ENCODE measurements at places on chromosomes 1 and 21.
A peak's percentile ranks its signal among the peaks of the same experiment; 100 is the strongest.

- DNase-seq: no peak
Observed at GRCh38 chr1:5751833-5752745, 240.1 kb downstream of the NPHP4 start.

GRCh38 chr1:231159963-231160761 is 1.7 kb upstream of the TRIM67 start:
- DNase-seq: no peak

GRCh38 chr1:42788021-42788420 is 3.2 kb downstream of the TMEM269 start:
- DNase-seq: no peak

DNA sequence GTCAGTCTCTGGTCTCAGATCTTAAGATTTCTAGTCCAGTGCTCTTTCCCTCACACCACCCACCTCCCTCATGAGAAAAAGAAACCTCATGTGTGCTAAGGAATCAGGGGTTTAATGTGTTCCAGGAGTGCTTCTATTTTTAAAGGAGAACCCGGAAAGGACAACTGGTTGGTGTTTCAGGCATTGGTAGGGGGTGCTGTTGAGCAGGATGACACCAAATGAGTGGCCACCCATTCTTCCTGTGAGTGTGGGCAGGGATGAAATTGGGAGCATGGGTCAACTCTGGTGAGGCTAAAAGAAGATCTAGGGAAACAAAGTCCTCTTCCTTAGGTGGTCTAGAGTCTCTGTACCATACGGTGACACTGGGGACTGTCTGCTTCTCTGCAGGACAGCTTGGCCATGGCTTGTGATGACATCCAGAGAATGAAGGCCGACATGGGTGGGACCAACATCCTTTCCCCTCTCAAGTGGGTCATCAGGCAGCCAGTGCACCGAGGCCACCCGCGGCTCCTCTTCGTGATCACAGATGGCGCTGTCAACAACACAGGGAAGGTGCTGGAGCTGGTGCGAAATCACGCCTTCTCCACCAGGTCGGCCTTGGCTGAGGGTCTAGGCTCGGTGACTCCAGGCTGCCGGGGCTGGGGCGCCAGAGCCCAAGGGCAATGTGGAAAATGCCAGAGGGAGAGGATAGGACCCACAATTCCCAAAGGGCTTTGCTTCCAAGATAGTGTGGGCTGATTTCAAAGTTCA is 39.3 kb downstream of the VWA5B1 start:
- DNase-seq: no peak

DNA sequence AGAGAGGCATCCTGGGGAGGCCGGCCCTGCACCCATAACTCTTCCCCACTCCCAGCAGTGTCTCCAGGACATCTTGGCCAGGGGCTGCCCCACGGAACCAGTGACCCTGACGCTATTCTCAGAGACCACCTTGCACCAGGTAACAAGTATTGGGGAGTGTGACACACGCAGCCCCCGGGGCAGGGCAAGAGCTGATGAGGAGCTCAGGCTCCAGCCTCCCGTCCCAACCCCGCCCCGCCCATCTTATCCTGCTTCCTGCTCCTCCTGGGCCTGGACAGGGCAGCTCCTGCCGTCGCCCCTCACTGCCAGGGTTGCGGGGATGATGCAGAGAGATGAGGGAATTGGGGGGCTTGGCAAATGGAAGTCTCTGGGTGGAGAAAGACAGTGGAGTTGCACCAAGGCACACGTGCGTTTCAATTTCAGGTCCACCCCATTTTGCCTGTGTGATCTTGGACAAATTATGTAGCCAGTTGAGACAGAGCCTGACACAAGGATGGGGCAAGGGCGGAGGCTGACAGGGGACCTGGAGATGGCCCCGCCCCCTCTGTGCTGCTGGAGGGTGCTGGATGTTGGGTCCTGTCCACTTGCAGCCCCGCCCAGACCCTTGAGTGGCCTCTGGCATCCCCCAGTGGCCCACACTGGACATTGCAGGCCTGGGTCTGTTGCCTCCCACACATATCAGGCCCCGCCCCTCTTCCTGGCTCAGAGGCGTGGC is 10.7 kb downstream of the CLCNKA start:
- peak; percentile 86 for DNase-seq

- DNase-seq: no peak
Observed at GRCh38 chr1:61956016-61956645, 213.9 kb downstream of the PATJ start.

- DNase-seq: no peak
Observed at GRCh38 chr1:226687426-226687825, 51.7 kb downstream of the ITPKB start.

- DNase-seq: no peak
Observed at GRCh38 chr1:200435200-200435780, 25.5 kb upstream of the ZNF281 start.

- no peak for DNase-seq
Observed at GRCh38 chr1:230261928-230262650, 164.0 kb downstream of the PGBD5 start.

DNA sequence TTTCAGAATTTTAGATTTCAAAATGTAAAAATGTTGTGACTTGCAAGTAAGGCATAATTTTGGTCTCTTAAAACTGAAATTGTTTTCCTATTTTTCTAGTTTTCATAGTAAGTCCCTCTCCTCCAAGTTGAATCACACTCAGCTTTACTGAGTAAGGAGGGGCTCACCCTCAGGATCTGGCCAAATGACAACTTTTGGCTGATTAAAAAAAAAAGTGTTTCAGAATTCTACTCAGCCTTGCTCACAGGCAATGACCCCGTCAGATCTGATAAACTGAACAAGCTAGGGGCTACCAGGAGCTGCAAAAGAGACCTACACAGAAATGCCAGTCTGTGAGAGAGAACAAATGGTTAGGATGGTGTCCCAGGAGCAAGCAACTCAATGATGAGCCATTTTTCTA is 159.8 kb downstream of the PBX1 start:
- no peak for DNase-seq

- DNase-seq: no peak
Observed at GRCh38 chr1:84724128-84724860, 34.0 kb upstream of the SSX2IP start.

DNA sequence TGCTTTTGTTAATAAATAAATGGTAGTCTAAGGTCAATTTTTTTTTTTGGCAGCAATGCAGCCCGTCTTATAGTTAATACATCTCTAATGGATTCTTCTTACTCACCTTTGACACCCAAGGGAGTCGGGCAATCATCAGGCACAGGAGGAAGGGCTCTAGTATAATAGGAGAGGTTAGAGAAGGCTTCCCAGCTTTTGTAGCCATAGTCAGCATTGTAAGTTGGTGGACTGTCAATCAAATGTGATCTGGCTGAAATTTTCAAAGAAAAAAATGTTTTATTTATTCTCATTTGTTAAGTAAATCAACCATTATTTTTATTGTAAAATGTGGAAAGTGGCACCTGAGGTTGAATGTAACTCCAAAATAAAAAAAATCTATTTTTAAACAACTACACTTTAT is 2.1 kb downstream of the PTGS2 start:
- no peak for DNase-seq

GRCh38 chr1:246733704-246734103 is 9.5 kb downstream of the SCCPDH start:
- DNase-seq: no peak

GRCh38 chr1:59107516-59107915 is 189.4 kb upstream of the FGGY start:
- no peak for DNase-seq

- peak; percentile 19 for DNase-seq
Observed at GRCh38 chr21:45333583-45334121, 46.0 kb upstream of the POFUT2 start.

DNA sequence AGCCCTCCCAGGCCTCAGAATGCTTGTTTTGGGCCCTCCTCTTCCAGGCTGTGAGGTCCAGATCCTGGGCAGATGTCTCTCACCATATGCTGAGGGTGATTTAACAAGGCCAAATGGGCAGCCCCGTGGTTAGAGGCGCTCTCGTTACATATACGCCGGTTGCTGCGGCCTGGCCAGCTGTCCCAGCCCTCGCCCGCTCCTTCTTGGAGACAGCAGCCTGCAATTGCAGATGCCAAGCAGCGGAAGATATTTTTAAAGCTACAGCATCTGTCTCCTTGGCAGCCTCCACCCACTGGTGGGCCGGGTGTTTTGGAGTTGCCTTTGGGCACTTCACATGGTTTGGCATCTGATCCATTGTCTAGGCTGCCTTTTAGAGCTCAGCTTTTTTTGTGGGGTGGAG is 178.8 kb upstream of the NFIA start:
- peak; percentile 93 for DNase-seq

- DNase-seq: no peak
Observed at GRCh38 chr21:25039461-25040380, 567.6 kb downstream of the MRPL39 start.

GRCh38 chr1:3313576-3313950 is 140.9 kb upstream of the ARHGEF16 start:
- peak; percentile 94 for DNase-seq

All from right hindlimb (tissue), 1 donor.